Effector memory CD8-positive, alpha-beta T cell (primary cell): ENCODE measurements at places on chromosomes 11 and 22.

DNA sequence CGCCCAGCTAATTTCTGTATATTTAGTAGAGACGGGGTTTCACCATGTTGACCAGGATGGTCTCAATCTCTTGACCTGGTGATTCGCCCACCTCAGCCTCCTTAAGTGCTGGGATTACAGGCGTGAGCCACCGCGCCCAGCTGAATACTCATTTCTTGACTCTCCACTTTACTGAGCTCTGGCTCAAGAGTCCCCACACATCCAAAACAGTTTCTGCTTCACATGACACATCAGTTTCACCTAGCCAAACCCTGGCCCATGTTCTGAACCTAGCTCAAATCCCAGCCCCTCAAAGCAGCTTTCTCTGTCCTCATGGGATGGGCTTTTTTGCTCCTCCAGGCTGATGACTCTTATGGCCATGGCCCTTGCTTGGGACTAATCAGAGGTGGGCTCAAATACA, 9.8 kb downstream of the HYOU1 start:
- peaks cover 71% of the 10 kb centered on the region for H3K36me3 ChIP-seq
- no peak for DNase-seq
- H3K27ac ChIP-seq, result peak overlapping the region; percentile 78

DNA sequence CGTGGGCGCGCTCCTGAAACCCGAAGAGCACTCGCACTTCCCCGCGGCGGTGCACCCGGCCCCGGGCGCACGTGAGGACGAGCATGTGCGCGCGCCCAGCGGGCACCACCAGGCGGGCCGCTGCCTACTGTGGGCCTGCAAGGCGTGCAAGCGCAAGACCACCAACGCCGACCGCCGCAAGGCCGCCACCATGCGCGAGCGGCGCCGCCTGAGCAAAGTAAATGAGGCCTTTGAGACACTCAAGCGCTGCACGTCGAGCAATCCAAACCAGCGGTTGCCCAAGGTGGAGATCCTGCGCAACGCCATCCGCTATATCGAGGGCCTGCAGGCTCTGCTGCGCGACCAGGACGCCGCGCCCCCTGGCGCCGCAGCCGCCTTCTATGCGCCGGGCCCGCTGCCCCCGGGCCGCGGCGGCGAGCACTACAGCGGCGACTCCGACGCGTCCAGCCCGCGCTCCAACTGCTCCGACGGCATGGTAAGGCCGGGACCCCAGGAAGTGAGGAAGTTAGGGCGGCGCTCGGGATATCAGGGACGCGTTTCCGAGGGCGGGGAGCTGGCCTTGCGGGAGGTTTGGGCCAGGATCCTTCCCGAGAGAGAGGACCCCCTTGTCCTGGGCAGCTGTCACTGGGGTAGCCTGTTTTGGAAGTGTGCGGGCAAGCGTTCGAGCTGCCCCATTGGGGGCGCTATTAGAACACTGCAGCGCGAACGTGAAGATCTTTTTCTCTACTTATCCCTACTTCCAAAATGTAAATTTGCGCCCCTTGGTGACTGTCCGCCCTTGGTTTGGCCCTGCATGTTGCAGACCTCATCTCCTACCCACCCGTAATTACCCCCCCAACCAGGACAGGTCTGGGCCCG, 796 bp downstream of the MYOD1 start:
- DNase-seq, result no peak
- no peak overlapping the region for H3K4me3 ChIP-seq
- H3K4me1 ChIP-seq, result no peaks in the 10 kb centered on the region
- no peak overlapping the region for H3K27ac ChIP-seq
- H3K27me3 ChIP-seq, result peaks cover 31% of the 10 kb centered on the region

DNA sequence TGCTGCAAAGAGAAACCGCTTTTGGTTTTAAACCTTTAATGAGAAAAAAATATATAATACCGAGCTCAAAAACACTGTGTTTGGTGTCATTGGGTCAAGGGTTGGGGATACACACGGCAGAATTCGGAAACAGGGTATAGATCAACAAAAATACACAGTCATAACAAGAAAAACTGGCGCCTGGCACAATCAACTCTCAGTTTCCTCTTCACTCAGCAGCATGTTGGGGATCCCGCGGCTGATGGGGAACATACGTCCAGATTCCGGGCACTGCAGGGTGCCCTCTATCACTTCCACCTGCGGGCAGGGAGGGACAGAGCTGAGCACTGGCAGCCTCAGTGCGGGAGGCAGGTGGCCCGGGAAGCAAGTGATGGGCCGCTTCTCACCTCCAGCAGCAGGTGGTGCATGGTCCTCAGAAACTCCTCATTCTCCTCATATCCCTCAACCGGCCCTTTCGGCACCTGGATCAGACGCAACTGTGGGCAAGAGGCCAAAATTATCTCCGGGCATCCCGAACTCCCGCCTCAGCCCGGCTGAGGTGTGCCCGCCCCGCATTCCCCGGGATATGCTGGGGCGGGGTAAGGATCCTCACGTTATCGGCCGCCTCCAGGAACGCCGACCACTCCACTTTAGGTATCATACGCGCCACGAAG, 561 bp downstream of the TRMT112 start:
- peak overlapping the region; percentile 88 for H3K4me3 ChIP-seq
- peak overlapping the region; percentile 98 for H3K27ac ChIP-seq
- no peaks in the 10 kb centered on the region for H3K27me3 ChIP-seq
- H3K4me1 ChIP-seq, result peaks cover 39% of the 10 kb centered on the region
- DNase-seq, result peak; percentile 43
- H3K36me3 ChIP-seq, result peaks cover 53% of the 10 kb centered on the region

DNA sequence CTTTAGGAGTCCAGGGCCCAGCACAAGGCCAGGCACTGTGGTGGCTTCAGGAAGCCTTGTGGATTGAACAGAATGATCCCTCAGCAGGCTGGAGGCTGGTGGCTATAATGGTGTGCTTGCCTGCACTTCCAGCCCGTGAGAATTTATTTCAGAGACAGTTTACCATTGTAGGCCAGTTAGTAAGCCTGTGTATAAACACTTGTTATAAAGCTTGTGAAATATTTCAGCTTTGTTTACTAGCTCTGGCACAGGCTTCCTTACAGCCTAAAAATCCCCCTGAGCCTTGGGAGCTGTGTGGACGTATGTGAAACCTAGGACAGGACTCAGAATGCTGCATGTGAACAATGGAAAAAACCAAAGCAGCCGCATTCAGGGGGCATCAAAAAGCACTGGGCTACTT, 26.6 kb upstream of the ACER3 start:
- DNase-seq, result no peak
- H3K36me3 ChIP-seq, result no peaks in the 10 kb centered on the region
- H3K4me3 ChIP-seq, result no peak overlapping the region
- peaks cover 44% of the 10 kb centered on the region for H3K27me3 ChIP-seq
- no peak overlapping the region for H3K27ac ChIP-seq
- H3K4me1 ChIP-seq, result no peaks in the 10 kb centered on the region

- no peak overlapping the region for H3K4me3 ChIP-seq
- peaks cover 32% of the 10 kb centered on the region for H3K27me3 ChIP-seq
- no peak overlapping the region for H3K27ac ChIP-seq
- H3K36me3 ChIP-seq, result no peaks in the 10 kb centered on the region
- DNase-seq, result no peak
Observed at GRCh38 chr11:13644997-13645687, 23.3 kb upstream of the FAR1 start.

DNA sequence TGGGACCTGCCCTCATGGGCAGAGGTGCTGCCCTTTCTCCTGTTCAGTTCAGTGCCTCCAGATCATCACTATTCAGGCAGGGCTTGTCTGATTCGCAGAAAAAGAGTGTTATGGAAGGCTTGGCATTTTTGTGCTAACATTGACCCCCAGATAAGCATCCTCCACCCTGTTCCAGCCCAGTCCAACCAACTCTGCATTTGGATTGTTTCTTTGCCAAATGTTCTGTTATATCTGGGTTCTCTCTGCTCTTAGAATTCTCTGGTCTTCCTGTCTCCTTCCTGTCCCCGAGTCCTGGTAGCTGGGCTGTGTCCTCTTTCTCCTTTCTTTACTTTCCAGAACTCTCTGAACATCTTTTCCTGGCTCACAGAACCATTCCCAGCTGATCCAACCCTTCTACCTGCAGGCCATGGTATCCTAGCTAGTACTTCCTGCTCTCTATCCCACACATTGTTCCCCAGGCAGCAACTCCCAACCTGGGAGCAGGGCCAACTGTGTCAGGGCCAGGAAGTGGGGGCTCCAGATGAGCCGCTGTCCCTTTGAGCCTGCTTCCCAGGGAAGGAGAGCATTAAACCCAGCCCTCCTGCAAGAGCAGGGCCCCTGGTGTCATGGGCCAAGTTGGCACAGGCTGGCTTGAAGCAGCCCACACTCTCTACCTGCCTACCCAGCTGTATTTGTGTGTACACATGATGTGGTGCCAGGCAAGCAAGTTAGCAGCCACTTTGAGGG, 280.7 kb upstream of the CADM1 start:
- no peaks in the 10 kb centered on the region for H3K36me3 ChIP-seq
- no peak overlapping the region for H3K4me3 ChIP-seq
- no peaks in the 10 kb centered on the region for H3K4me1 ChIP-seq
- peaks cover 17% of the 10 kb centered on the region for H3K27me3 ChIP-seq
- H3K27ac ChIP-seq, result no peak overlapping the region
- DNase-seq, result no peak

DNA sequence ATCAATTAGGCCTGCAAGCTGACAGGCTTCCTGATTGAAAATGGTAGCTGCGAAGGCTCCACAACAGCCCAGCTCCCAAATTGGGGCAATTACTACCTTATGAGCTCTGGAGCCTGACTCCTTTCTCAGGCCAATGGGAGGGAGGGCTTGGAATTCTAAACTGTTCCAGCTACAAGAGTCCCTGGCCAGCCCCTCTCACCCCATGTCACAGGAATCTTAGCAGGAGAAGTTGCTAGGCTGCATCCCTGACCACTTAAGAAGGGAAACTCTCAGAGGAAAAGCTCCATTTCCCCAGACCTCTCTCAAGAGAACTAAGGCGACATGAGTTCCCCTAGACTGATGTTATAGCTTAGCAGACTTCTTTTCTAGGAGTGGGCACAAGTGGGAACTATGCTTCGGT, 4.9 kb downstream of the LRP4 start:
- no peak overlapping the region for H3K4me3 ChIP-seq
- no peaks in the 10 kb centered on the region for H3K36me3 ChIP-seq
- H3K27ac ChIP-seq, result no peak overlapping the region
- no peak for DNase-seq
- peaks cover 12% of the 10 kb centered on the region for H3K4me1 ChIP-seq
- H3K27me3 ChIP-seq, result peaks cover 75% of the 10 kb centered on the region

- no peak for DNase-seq
- H3K27me3 ChIP-seq, result peaks cover 70% of the 10 kb centered on the region
- H3K36me3 ChIP-seq, result no peaks in the 10 kb centered on the region
- H3K4me1 ChIP-seq, result no peaks in the 10 kb centered on the region
- no peak overlapping the region for H3K4me3 ChIP-seq
- H3K27ac ChIP-seq, result no peak overlapping the region
Observed at GRCh38 chr22:48429446-48430020, 1398.1 kb downstream of the BRD1 start.

GRCh38 chr11:58652726-58653280, 30.3 kb downstream of the CNTF start:
- no peaks in the 10 kb centered on the region for H3K36me3 ChIP-seq
- H3K27me3 ChIP-seq, result peaks cover 10% of the 10 kb centered on the region
- H3K4me1 ChIP-seq, result peaks cover 8% of the 10 kb centered on the region
- no peak for DNase-seq

DNA sequence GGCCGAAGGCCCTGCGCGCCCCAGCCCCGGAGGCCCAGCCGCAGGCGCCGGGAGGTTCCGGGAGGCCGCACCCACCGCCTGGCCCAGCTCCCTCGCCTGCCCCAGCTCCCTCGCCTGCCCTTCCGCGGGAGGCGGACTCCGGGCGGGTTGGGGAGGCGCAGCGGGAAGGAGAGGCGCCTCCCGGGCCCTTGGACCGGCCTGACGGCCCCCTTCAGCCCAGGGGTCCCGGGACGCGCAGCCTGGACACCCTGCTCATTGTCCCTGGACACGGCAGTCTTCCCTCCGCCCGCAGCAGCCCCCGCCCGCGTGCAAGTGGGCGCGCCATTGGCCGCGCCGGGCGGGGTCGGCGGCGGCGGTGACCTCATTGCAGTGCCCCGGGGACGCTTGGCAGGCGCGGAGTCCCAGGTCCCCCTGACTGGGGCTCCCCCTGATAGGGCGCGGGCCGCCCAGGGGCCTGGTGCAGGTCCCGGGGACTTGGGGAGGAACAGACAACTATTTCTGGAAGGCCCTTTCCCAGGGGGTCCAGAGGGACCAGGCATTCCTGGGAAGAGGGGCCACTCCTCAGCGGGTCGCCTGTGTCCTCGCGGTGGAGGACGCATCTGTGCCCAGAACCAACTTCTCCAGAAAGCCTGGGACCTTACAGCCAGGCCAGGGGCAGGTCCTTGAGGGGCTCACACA, 501 bp downstream of the CD151 start:
- peak; percentile 42 for DNase-seq
- H3K4me1 ChIP-seq, result peaks cover 5% of the 10 kb centered on the region
- peak overlapping the region; percentile 71 for H3K4me3 ChIP-seq
- peaks cover 16% of the 10 kb centered on the region for H3K36me3 ChIP-seq
- no peak overlapping the region for H3K27ac ChIP-seq

DNA sequence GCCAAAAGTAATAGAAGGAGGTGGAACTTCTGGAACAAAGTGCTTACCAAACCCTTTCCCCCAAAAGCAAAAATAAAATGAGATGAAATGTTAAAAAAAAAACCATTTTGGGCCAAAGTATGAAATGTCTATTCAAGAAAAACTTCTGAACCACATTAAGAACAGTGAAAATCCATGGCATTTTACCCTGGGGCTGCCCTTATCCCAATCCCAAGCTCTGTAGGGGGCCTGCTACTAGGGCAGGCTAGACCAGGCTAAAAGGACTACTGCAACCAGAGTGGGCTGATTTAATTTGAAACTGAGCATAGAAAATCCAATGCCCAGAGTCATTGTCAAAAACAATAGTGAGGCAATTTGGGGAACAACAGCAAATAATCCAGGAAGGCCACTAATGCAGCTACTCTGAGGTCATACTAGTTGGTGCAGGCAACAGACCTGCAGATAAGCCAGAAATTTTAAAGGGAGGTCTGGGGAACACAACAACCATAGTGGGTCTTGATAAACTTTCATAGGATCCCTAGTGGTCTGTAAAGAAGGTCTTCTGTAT, 99.4 kb downstream of the RELT start:
- no peak for DNase-seq
- H3K27me3 ChIP-seq, result no peaks in the 10 kb centered on the region
- H3K4me3 ChIP-seq, result no peak overlapping the region
- H3K4me1 ChIP-seq, result peaks cover 7% of the 10 kb centered on the region
- peaks cover 2% of the 10 kb centered on the region for H3K36me3 ChIP-seq
- no peak overlapping the region for H3K27ac ChIP-seq

GRCh38 chr11:86115542-86116385, 46.9 kb upstream of the PICALM start:
- H3K27me3 ChIP-seq, result no peaks in the 10 kb centered on the region
- no peak for DNase-seq
- peaks cover 15% of the 10 kb centered on the region for H3K4me1 ChIP-seq
- no peaks in the 10 kb centered on the region for H3K36me3 ChIP-seq
- H3K4me3 ChIP-seq, result peak overlapping the region; percentile 39

DNA sequence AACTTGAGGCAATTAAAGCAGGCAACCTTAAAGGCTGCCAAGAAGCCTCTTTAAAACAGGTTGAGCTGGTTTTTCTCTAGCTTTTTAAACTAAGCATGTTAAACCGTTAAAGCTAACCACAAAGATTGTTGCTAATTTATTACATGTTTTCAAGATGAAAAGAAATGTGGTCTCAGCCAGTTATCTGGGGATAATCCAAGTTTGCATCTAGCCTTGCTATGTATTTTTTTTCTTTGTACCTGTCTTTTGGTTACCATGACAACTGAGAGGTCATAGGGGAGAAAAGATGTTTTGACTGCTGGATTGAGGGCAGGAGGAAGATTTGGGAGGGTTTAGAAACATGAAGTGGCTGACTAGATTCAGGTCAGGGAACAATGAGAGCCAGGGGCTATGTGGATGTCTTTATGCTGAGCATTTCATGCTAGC, 19.2 kb upstream of the PGM2L1 start:
- no peaks in the 10 kb centered on the region for H3K36me3 ChIP-seq
- DNase-seq, result no peak
- H3K27ac ChIP-seq, result no peak overlapping the region
- H3K4me3 ChIP-seq, result no peak overlapping the region
- no peaks in the 10 kb centered on the region for H3K4me1 ChIP-seq
- peaks cover 13% of the 10 kb centered on the region for H3K27me3 ChIP-seq
